ENCODE measurements at places on chromosomes 7 and 10.

GRCh38 chr10:98309366-98310355 is 41.7 kb upstream of the LOXL4 start:
- DNase-seq: peak; percentile 88

DNA sequence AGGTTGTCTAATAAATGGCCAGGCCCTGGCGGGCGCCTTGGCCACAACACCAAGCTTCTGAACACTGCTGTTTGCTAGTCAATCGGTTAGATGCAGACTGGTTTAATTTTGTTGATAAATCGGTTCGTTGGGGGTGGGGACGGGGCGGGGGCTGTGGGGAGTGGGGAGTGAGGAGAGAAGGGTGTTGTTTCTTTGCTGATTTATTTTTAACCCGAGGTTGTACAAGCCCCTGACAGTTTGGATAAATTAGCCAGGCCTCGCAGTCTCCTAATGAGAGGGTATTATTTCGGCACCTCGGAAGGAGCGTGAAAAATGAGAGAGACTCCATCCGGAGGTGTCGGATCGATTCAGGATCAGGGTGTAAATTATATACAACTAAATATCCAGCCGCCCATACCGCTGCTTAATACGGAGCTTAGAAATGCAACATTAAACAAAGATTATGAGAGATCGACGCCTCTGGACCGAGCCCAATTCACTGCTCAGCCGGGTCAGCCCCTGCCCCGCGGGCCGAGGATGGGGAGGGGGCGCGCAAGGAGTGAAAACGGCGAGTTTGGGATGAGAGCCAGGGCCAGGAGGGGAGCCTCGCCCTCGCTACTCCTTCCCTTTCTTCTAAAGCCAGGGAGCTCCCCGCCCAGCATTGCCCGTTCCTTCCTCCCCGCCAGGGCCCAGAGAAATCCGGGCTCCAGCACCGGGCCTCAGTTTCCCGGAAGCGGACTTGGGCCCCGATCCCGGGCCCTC is 8.0 kb downstream of the UNCX start:
- no peak for DNase-seq

DNA sequence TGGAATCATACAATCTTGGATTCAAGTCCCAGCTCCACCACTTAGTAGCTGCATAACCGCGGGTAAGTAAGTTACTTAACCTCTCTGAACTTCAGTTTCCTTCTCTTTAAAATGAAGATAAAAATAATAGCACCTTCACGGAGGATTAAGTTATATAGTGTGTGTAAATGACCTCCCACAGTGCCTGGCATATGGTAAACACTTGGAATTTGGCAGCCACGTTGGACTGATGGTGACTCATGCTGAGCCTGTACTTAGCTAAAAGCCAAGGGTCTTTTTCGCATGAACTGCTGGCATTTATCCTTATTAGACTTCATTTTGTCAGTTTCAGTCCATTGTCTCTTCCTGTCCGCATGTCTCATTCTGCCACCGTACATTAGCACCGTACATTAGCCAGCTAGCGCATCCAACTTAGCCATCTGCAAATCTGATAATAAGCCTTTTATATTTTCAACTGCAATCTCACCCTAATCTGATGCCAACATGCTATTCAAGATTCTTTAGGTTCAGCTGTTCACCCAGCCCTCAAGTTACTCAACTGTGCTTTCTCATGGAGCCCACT is 11.2 kb downstream of the SLC13A4 start:
- peak; percentile 45 for DNase-seq

GRCh38 chr10:72334196-72334824 is 20.4 kb downstream of the DNAJB12 start:
- peak; percentile 77 for DNase-seq

- peak; percentile 54 for DNase-seq
Observed at GRCh38 chr7:81692146-81692905, 77.5 kb downstream of the HGF start.

- peak; percentile 36 for DNase-seq
Observed at GRCh38 chr7:133081119-133081598, 731 bp downstream of the CHCHD3 start.

DNA sequence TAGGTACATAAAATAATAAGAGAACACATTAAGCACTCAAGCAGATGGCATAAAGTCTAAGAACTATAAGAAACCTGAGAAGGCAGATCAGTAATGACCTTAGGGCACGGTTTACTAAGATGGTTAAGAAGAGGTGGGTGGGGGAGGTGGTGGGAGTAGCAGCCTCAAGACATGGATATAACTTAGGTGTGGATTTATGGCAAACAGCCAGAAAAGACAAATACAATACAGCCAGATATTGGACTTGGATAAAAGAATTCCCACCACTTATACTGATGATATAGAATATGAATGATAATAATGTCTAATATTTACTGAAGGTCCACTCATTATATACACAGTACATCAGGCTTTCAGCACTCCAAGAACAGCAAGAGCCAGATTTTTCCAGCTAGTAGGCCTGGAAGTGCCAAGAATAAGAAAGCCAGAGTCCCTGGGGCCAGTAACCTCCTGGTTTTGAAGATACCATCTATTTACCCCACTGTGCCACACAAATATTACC is 11.9 kb downstream of the DPY19L1 start:
- DNase-seq: no peak

- DNase-seq: no peak
Observed at GRCh38 chr10:30752481-30752881, 122.9 kb upstream of the LYZL2 start.

- DNase-seq: no peak
Observed at GRCh38 chr10:73823391-73823790, 12.0 kb upstream of the NDST2 start.

- peak; percentile 88 for DNase-seq
Observed at GRCh38 chr7:521221-522070, 1.8 kb upstream of the PDGFA start.

DNA sequence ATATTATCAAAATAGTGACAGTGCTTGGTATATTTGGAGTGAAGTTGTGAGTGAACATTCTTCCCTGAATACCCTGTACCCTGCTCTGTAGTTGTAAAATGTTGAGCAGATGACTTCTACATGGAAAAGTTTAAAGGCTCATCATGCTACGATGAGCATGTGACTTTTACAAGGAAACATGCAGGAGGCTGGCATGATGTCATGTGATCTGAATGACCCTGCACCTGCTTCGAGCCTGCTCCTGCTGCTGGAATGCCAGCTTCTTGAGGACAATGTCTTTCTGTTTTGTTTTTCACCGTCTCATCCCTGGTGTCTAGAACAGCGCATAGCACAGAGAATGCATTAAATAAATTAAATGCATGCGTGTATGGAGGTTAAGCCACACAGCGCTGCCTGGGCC is 5.4 kb upstream of the INPP5A start:
- no peak for DNase-seq

GRCh38 chr7:121341933-121342332 is 13.1 kb downstream of the WNT16 start:
- no peak for DNase-seq

DNA sequence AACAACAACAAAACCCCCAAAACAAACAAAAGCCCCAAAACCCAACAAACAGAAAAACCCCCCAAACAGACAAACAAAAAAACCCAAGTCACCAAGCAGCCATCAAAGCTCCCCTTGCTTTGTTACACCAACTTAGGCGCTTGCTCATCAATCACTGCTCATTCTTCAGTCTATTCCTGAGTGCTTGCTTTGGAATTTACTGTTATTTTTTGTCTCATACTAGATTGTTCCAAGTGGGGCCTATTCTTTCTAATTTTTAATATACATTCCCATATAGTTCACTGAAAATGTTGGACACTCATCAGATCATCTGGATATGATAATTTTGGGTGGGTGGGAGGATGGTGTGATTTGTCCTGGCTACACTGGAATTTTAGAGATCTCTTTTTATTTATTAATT is 126.0 kb upstream of the JCAD start:
- no peak for DNase-seq

GRCh38 chr7:43879477-43879876 is 10.2 kb upstream of the MRPS24 start:
- DNase-seq: peak; percentile 41
